ENCODE measurements at places on chromosomes 16 and 17. TPM values are rescaled to one million over a fixed set of nuclear protein-coding genes. Genes with fewer than 3 reads are reported as not detected.

The TLK2 gene
- 56.9 TPM for total RNA-seq

The AOC3 gene
- total RNA-seq = 1.5 TPM

The OTOP2 gene
- not detected for total RNA-seq

The KCNH6 gene
- not detected for total RNA-seq

The LGALS9B gene
- not detected for total RNA-seq

The GRN gene
- 246 TPM for total RNA-seq

The ENPP7 gene
- not detected for total RNA-seq

The CNGB1 gene
- not detected for total RNA-seq

The KRT13 gene
- total RNA-seq = 0.15 TPM

The DOK4 gene
- total RNA-seq = 35.9 TPM

Measured in smooth muscle cell of trachea (primary cell).